ENCODE measurements at places on chromosomes 3 and 15.

DNA sequence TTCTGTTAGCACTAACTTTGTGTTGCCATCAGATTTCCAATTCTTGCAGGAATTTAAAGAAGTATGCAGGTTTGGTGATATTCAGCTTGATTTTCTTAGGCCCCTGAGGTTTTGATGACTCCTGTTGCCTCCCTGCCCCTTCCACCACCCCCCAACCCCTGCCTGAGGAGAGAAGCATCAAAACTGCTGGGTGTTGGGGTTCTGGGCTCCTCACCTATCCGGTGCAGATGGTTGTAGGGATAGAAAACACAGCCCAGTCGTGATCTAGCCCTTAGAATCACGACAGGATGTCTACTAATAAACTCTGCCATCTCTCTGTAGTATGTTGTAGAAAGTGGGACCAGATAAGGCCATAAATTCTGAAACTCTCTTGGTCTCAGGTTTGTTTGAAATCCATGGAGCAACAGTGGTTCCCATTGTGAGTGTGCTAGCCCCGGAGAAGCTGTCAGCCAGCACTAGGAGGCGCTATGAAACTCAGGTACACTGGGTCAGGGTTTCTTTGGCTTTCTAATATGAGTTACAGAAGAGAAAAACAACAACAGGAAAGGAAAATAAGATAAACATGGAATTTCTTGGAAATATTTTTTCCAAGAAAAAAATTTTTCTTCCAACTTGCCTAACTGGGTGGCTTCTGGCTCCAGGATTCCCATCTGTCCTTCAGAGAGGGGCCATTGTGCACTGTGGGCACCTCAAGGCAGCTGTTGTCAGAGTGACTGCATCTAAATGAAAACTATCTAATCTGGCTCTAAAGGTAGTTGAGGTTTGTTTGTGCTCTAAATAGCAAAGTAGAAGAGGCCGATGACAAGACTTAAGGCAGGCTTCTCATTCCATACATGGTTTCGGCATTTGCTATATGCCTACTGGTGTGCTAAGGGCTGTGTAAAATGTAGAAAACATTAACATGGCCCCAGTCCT lies 8.7 kb downstream of the SRP14 start:
- DNase-seq, result no peak

- no peak for DNase-seq
Observed at GRCh38 chr3:181851063-181851462, 139.3 kb downstream of the SOX2 start.

- DNase-seq, result no peak
Observed at GRCh38 chr3:152051501-152052404, 178.3 kb downstream of the SUCNR1 start.

- DNase-seq, result no peak
Observed at GRCh38 chr3:176650478-176650877, 546.8 kb downstream of the TBL1XR1 start.

DNA sequence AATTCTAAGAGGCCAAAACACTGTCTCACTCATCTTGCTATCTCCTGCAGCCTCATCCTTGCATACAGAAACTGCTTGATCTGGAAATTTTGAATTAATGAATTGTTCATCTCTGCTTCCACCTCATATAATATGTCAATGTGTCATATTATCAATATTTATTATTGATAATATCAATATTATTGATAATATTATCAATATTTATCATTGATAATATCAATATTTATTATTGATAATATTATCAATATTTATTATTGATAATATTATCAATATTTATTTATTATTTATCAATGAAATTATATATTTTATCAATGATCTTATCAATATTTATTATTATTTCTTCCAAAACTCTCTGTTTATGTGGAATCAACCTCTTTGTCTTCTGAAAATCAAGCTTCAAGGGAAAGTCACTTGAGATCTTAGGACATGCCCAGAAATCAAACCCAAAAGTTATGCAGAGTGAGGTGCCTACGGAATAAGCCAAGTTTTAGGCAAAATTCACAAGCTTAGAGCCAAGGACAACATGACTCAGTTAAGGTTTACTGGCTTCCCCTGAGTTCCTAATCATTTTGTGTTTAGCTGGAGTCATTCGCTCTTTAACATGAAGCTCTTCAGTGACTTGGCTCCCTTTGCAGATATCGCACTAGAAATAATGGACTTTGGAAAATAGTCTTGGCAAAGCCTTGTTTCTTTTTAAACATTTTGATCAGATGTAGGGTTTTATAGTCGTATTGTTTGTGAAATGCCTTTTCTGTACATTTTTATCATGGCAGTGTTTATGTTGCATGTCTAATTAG lies 297.1 kb upstream of the RARB start:
- DNase-seq, result no peak

- DNase-seq, result no peak
Observed at GRCh38 chr3:27559835-27560234, 75.7 kb upstream of the SLC4A7 start.

- no peak for DNase-seq
Observed at GRCh38 chr3:137083332-137083731, 125.5 kb downstream of the IL20RB start.

DNA sequence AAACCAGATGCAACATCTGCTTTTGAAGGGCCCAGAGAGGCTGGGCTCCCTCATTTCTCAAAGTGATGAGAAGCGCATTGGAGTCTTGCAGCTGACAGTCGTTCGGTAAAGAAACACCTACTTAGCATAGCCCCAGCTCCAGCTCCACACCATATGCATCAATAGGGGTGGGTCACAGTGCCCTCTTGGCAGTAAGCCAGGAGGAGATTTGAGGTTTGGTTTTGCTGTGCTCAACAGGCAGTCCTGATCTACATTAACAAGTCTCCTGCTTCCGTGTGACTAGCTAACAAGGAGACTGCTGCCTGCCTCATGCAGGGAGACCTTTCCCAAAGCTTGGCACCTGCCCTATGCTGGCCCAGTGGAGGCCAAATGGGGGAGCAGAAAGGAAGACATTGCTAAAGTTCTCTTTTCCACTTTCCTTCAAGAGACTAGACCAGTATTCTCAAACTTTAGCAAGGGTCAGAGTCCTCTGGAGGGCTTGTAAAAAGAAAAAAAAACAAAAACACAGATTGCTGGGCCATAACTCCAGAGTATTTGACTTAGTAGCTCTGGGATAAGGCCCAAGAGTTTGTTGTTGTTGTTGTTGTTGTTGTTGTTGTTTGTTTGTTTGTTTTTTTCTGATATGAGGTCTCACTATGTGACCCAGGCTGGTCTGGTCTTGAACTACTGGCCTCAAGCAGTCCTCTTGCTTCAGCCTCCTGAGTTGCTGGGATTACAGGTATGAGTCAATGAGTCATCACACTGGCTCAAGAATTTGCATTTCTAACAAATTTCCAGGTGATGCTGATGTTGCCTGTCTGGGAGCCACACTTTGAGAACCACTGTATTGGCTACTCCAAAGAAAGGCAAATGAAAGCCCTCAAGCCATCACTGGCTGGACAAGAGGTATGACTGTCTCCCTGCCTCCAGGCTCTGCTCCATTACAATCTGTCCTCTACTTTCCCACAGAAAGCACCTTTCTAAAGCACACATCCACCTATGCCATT lies 294.9 kb downstream of the RORA start:
- DNase-seq, result no peak

- no peak for DNase-seq
Observed at GRCh38 chr15:72156928-72157327, 38.7 kb downstream of the SENP8 start.

GRCh38 chr15:70416829-70417228 lies 319.1 kb upstream of the TLE3 start:
- no peak for DNase-seq

- DNase-seq, result no peak
Observed at GRCh38 chr15:98799461-98800390, 151.4 kb downstream of the IGF1R start.

GRCh38 chr15:48001393-48002039 lies 119.3 kb upstream of the SLC24A5 start:
- DNase-seq, result no peak

GRCh38 chr15:68376447-68377060 lies 55.4 kb downstream of the ITGA11 start:
- no peak for DNase-seq

DNA sequence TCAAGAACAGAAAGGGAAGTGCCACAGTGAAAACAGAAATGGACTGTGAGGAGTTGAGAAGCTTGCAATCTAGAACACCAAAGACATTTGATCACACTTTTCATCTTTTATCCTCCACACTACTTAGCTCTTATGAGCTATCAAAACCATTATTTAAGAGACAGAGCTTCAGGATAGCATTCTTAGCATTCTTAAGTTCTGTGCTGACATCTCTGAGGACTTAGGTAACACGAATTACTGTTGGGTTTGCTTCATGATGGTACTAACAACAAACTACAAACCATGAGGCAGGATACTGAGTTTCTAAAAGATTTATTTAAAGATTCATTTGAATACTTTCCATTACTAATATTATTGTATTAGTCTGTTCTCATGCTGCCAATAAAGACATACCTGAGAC lies 1038.6 kb downstream of the TUSC7 start:
- DNase-seq, result no peak

GRCh38 chr3:161781381-161781780 lies 284.8 kb downstream of the OTOL1 start:
- DNase-seq, result no peak

GRCh38 chr3:6510713-6511112 lies 350.2 kb upstream of the GRM7 start:
- no peak for DNase-seq

GRCh38 chr3:168990134-168990533 lies 673.4 kb downstream of the MECOM start:
- no peak for DNase-seq

DNA sequence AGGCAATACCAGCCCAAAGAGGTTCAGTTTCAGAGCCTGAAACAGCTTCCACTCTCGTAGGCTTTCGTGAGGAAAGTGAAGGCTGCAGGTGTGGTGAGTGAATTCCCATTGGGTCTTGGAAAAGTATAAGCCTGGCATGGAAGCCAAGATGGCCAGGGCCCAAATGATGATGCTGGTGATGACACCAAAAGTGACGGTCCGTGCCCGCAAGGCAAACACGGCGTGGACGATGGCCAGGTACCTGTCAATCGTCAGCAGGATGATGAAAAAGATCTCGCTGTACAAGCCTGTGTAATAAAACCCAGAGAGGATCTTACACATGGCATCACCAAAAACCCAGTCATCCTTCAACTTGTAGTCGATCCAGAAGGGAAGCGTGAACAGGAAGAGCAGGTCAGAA lies 4.4 kb downstream of the CCR1 start:
- DNase-seq, result no peak

DNA sequence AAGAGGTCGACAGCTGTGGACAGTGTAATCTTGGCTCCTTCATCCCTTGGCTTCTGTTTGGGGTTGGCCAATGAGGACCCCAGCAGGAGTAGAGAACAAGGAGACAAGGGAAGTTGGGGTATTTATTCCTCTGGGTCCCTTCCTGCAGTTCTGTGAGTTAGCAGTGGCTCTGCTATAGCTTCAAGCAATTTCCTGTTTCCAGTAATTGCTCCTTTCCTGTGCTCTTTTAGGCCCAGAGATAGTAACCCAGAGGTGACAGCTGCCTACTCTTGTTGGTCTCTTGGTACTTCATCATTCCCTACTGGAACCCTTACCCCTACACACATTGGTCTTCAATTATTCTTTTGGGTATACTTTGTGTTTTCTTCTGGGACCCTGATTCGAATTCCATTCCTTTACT lies 92.9 kb downstream of the NR1D2 start:
- no peak for DNase-seq

GRCh38 chr3:66904831-66905493 lies 93.1 kb upstream of the KBTBD8 start:
- DNase-seq, result no peak

- no peak for DNase-seq
Observed at GRCh38 chr3:18135060-18135814, 289.9 kb downstream of the SATB1 start.

DNA sequence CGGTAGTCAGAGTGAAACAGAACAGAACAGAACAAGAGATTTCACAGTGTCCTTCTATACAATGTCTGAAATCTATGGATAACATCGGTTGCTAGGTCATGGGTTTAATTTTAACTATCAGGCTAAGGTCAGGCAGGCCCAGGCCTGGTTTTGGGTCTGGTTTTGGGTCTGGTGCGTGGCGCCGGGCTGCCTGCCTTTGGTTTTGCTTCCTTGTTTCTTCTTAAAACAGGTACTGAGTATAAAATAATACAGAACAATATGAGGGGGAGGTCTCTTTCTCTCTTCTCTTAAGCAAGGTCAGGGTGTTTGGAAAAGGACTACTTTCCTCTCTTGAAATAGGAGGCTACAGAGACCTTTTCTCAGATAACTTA lies 1.4 kb downstream of the AEN start:
- no peak for DNase-seq

GRCh38 chr15:40372981-40373380 lies 9.5 kb upstream of the KNSTRN start:
- no peak for DNase-seq

DNA sequence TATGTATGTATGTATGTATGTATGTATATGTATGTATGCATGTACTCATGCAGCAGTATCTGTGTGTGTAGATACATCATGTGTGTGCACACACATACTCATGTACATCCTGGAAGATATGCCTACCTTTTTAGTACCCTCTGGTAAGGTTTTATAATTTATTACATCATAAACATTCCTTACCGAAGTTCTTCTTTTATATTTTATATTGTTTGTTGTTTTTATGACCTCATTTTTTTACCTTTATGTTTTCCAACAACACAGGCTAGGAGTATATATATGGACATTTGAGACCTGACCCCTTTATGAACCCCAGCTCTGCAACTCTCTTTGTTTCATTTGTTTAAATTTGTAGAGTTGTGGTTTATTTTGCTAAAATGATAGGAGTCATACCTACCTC lies 263.5 kb downstream of the ADAMTSL3 start:
- no peak for DNase-seq

DNA sequence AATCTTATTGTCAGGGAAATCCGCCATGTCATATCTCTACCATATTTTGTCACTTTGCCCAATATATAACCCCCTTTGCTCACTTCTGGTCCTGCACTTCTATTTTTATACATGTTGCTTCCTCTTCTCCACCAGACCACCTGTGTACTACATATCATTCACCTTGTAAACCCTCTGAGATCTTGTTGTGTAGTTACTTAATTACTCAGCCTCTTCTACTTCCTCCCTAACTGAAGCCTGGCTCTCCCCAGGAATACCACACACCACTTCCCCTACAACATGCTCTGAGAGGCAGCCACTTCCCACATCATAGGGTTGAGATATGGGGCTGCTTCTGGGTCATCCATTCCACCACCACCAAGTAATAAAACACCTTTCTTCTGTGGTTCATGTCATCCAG lies 10.0 kb downstream of the HEXA start:
- no peak for DNase-seq

- DNase-seq, result no peak
Observed at GRCh38 chr3:80978216-80978969, 783.1 kb downstream of the GBE1 start.

- no peak for DNase-seq
Observed at GRCh38 chr15:85691350-85692240, 103.1 kb downstream of the KLHL25 start.

- DNase-seq, result no peak
Observed at GRCh38 chr3:197352382-197352781, 54.0 kb upstream of the DLG1 start.

DNA sequence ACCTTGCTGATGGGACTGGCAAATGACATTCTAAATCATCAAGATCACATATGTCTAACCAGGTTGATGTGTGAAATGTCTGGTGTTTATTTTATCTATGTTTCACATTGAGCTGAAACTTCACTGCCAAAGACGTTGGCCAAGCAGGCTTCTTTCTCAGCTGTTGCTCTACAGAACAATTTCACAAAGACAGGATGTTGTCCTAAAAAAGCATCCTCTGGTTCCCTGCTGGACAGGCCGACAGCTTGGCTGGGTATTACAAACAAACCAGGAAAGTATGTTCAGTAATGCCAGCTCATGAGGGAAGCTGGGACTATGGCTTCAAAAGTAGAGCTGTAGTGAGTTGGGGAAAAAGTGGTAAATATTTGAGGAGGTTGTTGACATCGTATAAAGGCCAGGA lies 179.4 kb downstream of the FAM43A start:
- DNase-seq, result no peak

Data from activated CD4-positive, alpha-beta T cell treated with anti-CD3 and anti-CD28 coated beads for 24 hours (primary cell).